ELF-1 (cell line): ENCODE measurements at places on chromosomes 5 and 9.

GRCh38 chr9:98879963-98880310 lies 63.8 kb upstream of the COL15A1 start:
- DNase-seq, result no peak

GRCh38 chr9:2271426-2271825 lies 256.3 kb downstream of the SMARCA2 start:
- peak; percentile 65 for DNase-seq

DNA sequence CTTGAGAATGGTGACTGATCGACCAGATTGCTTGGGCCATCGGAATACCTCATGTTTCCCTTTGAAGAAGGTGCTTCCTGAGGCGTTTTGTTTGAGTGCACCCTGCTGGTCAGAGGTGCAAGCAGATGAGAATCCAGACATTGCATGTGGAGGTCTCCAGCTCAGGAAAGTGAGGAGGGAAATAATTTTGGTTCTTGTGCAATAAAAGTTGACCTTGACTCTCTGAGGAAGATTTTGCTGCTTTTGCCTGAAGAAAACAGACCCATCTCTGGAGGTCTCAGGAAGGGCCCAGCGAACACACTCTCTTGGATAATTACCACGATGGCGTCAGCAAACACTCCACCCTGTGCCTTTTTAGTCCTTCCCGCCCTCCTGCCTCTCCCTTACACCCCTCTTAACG lies 69.7 kb downstream of the GRAMD2B start:
- peak; percentile 51 for DNase-seq

DNA sequence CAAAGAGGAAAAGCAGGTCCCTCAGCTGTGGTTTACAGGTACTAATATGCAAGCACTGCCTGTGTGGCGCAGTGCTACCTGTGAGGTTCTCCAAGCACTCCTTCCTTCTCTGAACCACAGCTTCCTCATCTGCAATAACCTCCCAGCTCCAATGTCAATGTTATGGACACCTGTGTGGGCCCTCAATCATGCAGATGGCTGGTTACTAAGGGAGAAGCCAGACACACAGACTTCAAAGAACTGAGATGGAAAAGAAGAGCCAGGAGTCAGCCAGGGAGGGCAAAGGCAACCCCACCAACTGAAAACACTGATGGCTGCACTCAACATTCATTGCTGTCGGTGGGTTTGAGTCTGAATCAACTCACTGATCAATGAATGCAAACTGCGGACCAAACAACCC lies 77.7 kb downstream of the NR6A1 start:
- no peak for DNase-seq

GRCh38 chr9:115845648-115846312 lies 307.8 kb upstream of the PAPPA start:
- no peak for DNase-seq

GRCh38 chr5:81292130-81292529 lies 9.3 kb upstream of the ZCCHC9 start:
- no peak for DNase-seq

- no peak for DNase-seq
Observed at GRCh38 chr5:85990998-85991397, 626.7 kb upstream of the COX7C start.

DNA sequence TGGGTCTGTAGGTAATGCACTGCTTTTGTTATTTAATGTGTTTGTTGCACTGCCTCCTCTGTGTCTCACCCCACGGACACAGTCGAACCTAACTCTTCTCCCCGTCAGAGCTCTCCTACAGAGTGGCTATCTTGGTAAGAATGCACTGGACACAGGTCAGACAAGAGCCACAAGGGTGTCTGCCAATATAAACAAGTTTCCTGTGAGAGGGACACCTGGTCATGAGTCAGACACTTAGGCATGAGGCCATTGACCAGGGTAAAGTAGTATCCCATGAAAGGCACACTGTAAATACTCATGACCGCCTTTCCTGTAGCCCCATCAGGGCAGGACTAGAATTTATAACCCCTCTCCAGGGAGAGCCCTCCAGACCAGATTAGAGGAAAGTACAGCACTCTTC lies 115.5 kb downstream of the SLC12A2 start:
- DNase-seq, result no peak

DNA sequence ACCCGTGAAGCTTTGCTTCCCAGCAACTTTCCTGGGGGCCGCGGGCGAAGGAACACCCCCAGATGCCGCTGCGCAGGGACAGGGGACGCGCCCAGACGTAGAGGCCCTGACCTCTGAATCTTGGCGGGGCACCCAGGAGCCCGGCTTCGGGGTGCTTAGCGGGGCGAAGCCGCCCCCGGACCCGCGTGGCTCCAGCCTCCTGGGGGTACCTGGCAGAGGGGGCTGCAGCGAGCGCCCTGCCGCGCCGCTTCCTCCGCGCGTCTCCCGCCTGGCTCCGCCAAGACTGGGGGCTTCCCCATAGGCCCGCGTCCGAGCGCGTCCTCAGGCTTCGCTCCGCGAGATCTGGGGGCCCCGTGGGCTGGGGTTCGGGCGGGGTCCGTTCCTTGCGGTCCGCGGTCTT lies 23.0 kb upstream of the ZNF782 start:
- no peak for DNase-seq

GRCh38 chr9:108212184-108212583 lies 643.6 kb downstream of the ACTL7B start:
- no peak for DNase-seq

DNA sequence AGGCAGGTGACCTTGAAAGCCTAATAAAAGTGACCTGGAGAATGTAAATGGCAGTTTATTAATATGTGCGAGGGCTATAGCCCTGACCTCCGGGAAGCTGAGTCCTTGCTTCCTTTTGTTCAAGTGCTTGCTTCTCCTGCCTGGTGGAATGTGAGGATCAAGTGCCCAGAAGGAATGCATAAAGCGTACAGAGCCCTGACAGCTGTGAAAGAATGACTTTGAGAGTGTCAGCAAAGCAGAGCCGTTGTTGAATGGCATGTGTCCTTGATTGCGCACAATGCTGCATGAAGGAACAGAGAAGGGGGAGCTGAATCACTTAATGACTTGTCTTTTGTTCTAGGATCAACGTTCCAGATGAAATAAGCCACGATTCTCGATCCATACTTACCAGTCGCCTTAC lies 133.0 kb downstream of the SLF1 start:
- DNase-seq, result no peak

- no peak for DNase-seq
Observed at GRCh38 chr5:146516151-146516475, at the start of gene GPR151. TSS of gene GPR151 (minus strand) at chr5:146516190. CDS start at chr5:146516113, 77 bp downstream.

DNA sequence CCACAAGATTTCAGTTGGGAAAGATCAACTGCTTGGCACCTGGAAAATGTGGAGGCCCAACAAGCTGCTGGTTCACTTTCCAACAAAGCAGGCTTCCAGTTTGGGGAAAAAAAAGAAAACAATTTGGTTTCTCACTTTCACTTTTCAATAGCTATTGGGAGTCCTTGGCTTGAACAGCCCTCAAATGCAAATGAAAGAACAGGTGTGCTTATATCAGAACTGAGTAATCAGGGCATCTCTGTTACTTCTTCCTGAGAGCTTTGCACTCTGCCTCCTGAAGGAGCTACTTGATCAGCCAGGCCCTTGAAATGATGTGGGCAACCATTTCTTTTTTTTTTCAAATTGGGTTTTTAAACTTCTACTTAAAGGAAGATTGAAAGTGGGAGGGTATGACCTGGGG lies 73.5 kb downstream of the MFAP3 start:
- no peak for DNase-seq

GRCh38 chr9:72305707-72306106 lies 59.3 kb downstream of the ZFAND5 start:
- DNase-seq, result no peak

DNA sequence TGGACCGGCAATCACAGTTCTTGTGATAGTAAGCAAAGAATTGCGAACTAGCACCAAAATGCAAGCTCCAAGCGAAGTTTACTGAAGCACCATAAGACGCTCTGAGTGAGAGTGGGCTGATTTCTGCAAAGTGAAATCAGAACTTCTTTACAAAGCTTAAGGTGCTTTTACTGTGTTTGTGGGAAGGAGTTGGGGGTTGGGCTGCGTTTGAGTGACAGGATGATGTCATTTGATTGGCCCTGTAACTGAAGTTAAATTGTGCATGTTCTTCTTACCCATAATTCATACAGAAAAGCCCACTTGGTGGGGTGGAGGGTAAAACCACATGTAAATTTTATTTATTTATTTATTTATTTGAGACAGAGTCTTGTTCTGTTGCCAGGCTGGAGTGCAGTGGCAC lies 970.6 kb upstream of the CDH18 start:
- no peak for DNase-seq

DNA sequence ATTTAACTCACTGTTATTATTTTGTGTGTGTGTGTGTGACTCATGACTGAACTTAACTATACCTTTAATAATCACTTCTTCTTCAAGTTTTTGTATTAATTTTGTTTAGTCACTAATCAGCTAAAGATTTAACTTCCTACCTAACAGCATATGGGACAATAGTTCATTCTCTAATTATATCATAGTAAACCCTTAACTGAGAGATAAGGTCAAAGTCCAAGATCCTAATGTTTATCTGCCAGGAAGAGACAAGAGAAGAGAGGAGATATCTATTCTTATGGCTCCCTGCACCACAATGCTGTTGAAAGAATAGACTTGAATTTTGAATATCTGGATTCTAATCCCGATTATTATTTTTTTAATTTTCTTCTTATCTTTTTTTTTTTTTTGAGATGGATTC lies 28.1 kb downstream of the FREM1 start:
- DNase-seq, result no peak

DNA sequence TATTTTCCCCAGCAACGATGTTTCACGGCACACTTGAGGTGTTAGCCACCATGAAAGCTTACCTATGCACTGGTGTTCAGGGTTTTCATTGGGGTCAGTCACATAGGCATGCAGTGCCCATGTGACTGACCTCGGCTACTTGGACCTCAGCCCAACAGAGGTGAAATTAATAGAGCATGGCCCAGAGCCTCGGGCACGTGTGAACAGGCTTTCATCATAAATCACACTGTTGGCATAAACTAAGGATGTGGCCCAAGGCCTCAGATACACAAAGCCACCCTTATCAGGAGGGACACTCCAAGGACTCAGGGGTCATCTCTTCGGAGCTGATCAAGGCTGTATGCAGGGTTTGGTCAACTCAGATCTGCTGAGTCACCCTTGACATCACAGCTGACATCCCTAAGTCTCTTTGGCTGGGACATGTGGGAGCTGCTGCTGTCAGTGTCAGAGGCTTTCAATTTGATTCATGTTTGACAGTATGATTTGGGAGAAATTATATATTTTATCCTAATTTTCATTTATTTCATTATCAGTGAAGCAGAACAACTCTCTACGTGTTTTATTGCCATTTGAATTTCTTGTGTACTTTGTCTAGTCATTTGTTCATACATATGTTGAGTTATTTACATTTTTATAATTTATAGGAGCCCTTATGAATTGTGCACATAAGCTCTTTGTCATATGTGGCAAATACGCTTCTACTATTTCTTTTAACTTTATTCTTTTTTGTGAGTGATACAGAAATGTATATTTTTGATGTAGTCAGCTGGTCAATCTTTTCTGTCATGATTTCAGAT lies 59.7 kb upstream of the ANKRD33B start:
- DNase-seq, result no peak

GRCh38 chr5:74665273-74665672 lies 19.8 kb upstream of the HEXB start:
- no peak for DNase-seq

DNA sequence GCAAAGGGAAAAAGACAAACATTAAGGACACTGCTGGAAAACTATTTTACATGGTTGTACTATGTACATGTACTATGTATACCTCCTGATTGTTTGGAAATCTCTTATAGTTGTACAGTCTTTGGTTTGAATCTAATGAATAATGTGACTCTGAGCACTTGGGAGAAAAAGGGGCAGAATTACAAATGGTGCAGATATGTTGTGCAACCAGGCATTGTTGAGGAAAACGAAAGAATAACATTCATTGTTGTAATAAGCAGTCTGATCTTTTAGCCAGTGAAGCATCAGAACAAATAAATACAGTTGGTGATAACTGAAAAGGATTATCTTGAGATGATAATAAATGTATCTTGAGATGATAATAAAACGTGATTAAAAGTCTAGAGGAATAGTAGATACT lies 87.2 kb downstream of the CSNK1G3 start:
- DNase-seq, result no peak

GRCh38 chr5:91272858-91273257 lies 110.3 kb downstream of the ARRDC3 start:
- no peak for DNase-seq

GRCh38 chr9:76180541-76180940 lies 213.7 kb downstream of the RFK start:
- peak; percentile 67 for DNase-seq

DNA sequence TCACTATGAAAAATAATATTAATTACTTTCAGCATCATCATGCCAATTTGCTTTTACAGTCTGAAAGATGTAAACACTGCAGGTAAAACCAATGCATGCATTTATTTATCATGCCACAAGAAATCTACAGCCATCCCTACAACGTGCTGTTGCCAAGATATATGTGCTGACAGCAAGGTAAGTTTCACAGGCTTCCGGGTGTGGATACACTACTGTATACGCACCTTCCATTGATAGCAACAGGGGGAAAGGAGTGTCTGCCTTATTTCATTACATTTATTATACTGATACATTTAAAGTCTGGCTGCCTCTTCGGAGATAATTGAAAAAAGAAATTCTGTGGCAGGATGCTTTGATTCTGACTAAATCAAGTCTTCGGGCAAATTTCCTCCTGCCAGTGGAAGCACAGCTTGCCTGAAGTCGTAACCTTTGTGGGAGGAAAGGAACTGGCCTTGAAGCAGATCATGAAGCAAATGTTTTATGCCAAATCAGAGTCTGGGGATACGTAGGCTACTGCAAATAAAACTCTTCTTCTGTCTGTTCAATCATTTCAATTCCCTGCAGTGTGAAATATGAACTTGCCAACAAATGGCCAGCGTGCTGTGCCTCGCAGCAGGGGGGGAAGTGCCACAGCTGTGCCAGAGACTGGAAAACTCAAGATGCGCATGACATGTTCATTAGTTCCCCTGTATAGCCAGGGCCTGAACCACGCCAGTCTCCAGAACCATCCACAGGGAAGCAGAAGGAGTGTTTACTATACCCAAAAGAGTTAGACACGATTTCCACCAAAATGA lies 268.1 kb downstream of the EFNA5 start:
- no peak for DNase-seq

DNA sequence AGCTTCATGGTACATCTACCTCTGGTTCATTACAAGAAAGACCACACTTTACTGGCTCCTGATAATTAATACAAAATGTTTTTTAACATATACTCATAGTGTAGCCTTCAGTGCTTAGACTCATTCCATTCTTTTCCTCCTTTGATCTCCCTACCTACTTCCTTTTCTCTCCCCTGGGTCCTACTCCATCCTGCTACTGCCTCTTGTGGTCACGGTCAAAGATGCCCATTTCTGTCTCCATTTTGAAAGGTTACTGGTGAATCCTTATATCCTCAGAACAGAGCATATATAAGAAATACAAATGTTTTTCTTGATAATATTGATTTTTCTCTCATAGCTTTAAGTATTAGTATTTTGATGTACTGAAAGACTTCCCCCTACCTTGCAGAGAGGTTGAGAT lies 375.9 kb downstream of the ARRDC3 start:
- DNase-seq, result no peak
